ENCODE measurements at places on chromosomes 16 and 17.

GRCh38 chr17:78766225-78766624, 15.8 kb downstream of the CYTH1 start:
- DNase-seq = no peak

DNA sequence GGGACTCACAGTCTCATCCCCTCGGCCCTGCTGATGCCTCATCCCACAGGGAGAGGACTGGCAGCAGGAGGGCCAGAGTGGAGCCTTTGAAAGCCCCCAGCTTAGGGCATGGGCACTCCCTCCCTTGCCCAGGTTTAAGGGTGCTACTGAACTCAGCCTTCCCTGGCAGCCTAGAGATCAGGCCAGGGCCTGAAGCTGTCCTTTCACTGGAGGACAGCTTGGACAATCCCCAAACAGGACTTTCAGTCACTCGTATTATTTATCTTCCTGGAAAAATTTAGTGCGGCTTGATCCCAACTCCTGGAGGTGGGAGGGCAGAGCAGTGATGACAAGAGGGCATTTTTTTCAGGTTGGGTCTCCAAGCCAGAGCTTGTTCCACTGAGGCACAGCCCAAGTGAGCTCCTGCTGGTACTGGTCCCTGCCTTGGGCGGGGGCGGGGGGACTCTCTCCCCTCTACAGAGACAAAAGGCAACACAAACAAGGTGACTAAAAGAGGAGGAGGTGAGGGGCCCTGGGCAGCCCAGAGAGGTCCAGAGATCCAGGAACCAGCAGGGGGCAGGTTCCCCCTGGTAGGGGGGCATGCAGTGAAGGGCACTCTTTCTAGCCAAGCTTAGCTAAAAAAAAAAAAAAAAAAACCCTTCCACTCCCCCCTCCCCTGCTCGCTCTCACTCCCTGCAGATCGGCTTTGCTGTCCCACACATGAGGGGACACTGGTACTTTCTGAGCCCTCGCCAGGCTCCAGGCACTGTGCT, 1.7 kb downstream of the ZNF385C start:
- no peak for DNase-seq

- no peak for DNase-seq
Observed at GRCh38 chr16:11716336-11716735, 26.3 kb downstream of the TXNDC11 start.

- DNase-seq = no peak
Observed at GRCh38 chr17:57410169-57410568, 153.8 kb downstream of the MSI2 start.

GRCh38 chr17:47363171-47363570, 39.4 kb downstream of the EFCAB13 start:
- no peak for DNase-seq

- DNase-seq = no peak
Observed at GRCh38 chr17:50534222-50534978, 1.9 kb downstream of the EPN3 start.

GRCh38 chr16:57483725-57484514, 2.4 kb downstream of the DOK4 start:
- no peak for DNase-seq

DNA sequence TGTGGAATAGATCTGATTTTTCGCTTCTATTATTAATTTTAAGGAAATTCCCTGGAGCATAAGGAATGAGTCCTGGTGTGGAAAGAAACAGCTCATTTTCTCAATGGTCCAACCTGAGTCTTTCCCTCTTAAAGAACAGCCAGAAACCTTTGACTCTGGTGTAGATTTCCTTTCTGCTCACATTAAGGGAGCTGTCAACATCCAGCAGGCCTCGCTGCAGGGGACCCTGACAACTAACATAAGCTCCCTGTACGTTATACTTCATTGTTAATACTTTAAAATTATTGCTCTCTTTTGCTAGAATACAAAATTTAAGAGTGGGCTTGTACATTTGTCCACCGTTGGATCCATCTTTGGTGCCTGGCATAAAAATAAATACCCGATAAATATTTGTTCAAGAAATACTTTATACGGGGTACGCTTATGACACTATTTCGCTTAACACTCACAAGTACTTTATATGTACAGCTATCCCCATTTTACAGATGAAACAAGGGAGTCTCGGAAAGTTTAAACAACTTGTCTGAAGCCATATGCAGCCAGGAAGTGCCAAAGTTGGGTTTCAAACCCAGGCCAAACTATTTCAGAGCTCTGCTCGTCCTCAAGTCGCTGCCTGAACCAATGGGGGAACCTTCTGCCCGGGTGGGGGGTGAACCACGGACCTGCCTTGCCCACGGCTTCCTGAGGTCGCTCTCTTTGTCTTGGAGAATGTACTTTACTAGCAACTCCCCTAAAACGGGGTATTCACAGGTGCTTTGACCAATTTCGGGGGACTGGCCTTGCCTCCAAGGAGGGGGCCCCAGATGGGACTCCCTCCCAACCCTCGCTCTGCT, 611 bp downstream of the SMARCE1 start:
- no peak for DNase-seq

DNA sequence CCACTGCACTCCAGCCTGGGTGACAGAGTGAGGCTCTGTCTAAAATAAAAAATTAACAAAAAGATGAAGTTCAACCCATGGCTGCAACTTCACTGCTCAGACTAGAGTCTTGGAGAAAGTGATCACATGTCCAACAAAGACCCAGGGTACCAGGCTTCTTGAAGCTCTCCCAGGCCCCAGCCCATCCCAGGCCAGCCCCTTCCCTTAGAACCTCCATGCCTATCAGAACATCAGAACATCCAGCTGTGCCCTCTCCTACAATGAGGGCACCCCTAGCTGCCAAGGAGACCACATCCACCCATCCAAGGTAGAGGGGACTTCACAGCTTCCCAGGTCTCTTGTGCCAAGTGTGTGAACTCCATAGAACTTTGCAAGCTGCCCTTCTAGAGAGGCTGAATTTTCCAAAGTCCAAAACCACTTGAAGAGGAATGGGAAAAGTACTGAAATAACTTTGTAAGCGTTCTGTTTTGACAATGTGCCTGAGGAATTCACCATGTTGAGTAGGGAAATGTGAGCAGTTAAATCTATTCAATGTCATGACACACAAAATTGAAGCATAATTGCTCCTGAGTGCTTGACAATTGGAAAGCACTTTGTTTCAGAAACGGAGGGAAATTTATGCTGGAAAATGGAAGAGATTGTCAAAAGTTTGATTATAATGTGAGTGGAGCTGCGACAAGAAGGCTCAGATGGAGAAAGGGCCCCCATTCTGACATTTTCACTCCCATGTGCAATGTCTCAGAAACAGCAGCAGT, 230.4 kb downstream of the ZNF423 start:
- no peak for DNase-seq

DNA sequence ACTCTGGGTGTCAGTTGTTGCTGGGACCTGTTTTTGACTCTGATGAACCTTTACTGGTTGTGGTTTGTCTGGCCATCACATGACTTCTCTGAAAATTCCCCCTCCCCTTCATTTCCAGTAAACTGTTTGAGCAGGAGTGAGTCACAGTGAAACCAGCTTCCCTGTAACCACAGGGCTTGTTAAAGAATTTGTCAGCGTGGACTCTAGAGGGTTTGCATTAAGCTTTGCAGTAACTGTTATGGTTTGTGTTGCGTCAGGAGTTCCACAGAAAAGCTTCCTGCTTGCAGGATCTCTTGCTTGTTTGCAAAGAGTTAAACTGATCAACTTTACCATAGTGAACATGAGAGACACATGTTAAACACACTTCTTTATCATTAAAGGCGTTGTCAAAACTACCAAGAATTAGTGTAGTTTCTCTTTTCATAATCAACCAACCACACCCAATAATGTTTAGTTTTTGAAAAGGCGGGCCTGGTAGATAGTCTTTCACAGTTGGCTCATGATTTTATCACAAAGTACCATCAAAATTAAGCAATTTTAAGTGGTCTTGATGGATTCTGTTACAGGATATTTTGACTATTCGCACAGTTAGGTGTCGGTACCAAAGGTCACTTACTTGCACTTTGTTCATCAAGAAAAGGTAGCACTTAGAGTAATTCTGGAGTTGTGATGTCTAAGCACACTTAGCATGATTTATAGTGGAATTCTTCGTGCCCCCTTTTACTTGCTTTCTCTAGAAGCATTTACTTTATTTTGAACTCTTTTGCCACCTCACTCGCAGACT, 79.3 kb downstream of the VMP1 start:
- no peak for DNase-seq

DNA sequence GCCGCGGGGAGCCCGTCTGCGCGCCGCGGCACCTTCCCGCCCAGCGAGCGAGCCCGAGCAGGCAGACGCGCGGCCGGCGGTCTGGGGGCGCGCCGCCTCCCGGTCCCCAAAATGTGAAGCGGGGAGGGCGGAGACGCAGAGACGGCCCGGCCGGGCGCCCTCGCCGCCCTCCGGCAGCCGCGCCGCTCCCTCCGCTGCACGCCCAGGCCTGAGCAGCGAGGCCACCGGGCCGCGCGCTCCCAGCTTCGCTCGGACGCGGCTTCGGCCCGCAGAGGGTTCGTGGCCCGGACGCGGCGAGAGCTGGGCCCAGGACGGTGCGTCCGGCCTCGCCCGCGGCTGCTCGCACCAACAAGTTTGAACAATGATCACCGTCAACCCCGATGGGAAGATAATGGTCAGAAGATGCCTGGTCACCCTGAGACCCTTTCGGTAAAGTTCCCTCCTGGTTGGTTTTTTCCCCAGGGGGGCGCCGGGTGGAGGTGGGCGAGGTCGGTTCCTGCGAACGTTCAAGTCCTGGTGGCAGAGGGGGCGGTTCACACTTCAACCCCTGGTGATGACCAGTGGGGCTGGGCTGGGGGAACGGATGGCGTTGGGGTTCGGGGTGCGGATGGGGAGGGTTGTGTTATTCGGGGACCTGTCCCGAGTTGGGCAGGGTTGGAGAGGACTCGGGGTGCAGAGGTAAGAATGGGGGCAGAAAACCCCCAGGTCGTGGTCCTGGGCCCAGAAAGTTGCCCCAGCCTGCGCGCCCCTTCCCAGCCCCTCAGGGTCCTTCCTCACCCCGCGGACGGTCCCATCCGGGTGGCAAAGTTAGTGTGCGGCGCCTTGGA, 678 bp downstream of the MGAT5B start:
- DNase-seq = no peak

- DNase-seq = no peak
Observed at GRCh38 chr17:31537565-31538011, 146.1 kb downstream of the RAB11FIP4 start.

DNA sequence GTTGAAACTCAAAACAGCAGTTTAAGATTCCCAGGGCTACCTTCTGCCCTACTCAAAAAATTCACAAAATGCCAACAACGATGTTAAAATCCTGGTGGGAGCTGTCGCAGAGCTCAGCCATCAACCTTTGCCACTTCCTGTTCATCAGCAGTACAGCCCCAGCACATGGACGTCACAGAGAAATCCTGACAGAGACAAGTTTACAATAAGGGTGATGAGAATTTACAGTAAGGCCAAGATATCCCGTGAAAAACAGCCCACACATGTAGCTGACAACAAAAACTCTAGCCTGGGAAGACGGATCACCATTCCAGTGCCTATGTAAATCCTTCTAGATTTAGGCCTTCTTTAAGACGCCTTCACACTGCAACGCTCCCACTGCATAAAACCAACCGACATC, 18.8 kb downstream of the USP22 start:
- DNase-seq = no peak

GRCh38 chr17:19857640-19858039, 10.1 kb downstream of the ULK2 start:
- DNase-seq = no peak

GRCh38 chr16:28292731-28293600, 641 bp downstream of the SBK1 start:
- DNase-seq = no peak

DNA sequence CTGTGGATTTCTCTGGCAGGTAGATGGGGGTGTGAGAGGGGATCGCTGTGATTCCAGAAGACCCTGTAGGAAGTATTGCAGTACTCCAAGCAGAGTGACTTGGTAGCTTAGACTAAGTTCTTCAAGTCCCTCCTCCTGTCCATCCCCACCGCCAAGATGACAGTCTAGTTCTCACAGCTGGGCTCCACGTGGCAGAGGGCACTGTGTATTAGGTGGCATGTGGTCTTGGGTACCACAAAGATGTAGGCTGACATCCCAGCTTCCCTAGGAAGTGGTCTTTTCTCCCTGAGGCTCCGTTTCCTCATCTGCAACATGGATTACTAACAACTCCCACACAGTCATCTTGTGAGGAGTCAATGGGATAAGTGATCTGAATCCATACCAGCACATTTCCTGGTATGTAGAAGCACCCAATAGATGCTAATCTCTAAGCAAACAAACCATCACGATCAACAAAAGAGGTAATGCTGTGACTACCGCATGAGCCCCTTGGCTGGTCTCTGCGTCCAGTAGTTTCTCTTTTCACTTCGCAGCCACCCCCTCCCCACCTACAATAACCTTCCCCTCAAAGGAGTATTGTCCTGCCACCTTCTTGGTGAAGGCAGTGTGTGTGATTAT, 349.1 kb upstream of the EEF2KMT start:
- no peak for DNase-seq

GRCh38 chr17:18021372-18021771, 17.6 kb downstream of the ATPAF2 start:
- DNase-seq = no peak

DNA sequence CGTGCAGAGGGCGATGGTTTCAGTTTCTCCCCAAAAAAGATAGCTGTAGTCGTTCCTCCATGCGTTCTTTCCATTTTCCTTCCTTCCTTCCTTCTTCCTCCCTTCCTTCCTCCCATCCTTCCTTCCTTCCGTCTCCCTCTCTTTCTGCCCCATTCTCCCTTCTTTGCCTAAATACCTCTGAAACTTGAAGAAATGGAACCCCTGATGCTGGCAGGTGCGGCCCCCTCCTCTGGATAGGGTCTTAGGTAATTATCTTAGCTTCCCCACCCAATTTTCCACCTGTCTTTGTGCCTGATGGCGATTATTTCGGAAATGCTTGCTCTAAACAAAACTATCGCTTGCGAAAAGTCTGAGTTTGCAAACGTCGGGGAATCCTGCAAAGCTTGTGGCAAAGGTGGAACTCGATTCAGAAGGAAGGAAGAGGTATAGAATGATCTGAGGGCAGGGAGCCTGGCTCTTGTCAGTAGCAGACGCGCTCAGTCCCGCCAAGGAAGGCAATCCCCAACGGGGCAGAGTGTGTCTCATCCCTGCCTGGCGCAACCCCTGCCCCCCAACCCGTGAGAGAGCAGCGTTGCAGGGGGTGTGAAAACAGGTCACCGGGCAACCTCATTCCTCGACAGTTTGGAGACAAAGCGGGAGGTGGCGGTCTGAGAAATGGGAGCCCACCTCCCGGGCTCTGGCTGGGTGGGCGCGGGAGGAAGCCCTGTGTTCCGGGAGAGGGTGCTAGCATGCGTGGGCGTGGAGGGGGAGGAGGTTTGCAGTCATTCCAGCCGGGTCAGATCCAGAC, 2.9 kb upstream of the CBX8 start:
- no peak for DNase-seq

GRCh38 chr17:63414222-63414621, 31.9 kb downstream of the CYB561 start:
- DNase-seq = no peak

- DNase-seq = no peak
Observed at GRCh38 chr17:14672830-14673229, 371.9 kb downstream of the HS3ST3B1 start.

Data from activated naive CD4-positive, alpha-beta T cell (primary cell).